ENCODE measurements at places on chromosomes 6 and 20. TPM values are rescaled to one million over a fixed set of nuclear protein-coding genes. Genes with fewer than 3 reads are reported as not detected.

Gene GSTA2
- total RNA-seq: not detected

Gene PFDN6
- 76.7 TPM for total RNA-seq

Gene ATF6B
- total RNA-seq: 23.5 TPM

Gene PRDM1
- total RNA-seq: 4.7 TPM

Gene TAGAP
- total RNA-seq: not detected

Gene SLC35B3
- 20.4 TPM for total RNA-seq

Gene RALGAPA2
- 7.2 TPM for total RNA-seq

Gene HSPA1A
- 155 TPM for total RNA-seq

Gene BCLAF1
- total RNA-seq: 75.3 TPM

Gene CAGE1
- total RNA-seq: not detected

Gene SLC2A10
- total RNA-seq: 23.4 TPM

Gene WFDC6
- total RNA-seq: not detected

Gene LHFPL5
- not detected for total RNA-seq

Gene PSORS1C2
- total RNA-seq: not detected

Gene DNMT3B
- total RNA-seq: 6.8 TPM

Gene NEDD9
- total RNA-seq: 11.5 TPM

Gene EDN3
- total RNA-seq: not detected

Gene SASH1
- total RNA-seq: 27.4 TPM

Gene ABHD16B
- not detected for total RNA-seq

Gene TMEM63B
- total RNA-seq: 20.8 TPM

Gene ISM1
- total RNA-seq: 0.39 TPM

Gene KCTD20
- 70.4 TPM for total RNA-seq

Gene HEY2
- 0.36 TPM for total RNA-seq

Gene MROH8
- total RNA-seq: 0.10 TPM

Gene STX11
- total RNA-seq: 0.96 TPM

Gene SGK2
- not detected for total RNA-seq

Data from RPMI7951 (cell line).